Right kidney (tissue), 9 donors: ENCODE measurements at places on chromosomes 3 and 15.

DNA sequence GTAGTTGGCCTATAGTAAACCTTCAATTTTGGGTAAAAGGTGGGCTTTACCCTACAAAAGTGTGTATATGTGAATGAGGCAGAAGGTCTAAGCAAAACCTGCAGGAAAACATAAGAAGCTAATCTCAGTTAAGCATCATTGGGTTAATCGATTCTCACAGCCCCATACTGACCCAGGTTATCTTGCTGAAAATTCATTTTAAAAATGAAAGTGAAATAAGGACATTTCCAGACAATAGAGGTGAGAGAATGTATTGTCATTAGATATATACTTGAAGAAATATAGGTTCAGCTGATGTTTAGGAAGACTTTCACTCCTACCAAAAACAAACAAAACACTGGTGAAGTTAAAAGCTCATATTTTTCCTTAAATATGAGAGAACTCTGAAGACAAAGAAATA lies 85.6 kb downstream of the MCF2L2 start:
- no peak for DNase-seq

- DNase-seq, result no peak
These were observed 58.2 kb upstream of the DUT start for GRCh38 chr15:48273049-48273448.

DNA sequence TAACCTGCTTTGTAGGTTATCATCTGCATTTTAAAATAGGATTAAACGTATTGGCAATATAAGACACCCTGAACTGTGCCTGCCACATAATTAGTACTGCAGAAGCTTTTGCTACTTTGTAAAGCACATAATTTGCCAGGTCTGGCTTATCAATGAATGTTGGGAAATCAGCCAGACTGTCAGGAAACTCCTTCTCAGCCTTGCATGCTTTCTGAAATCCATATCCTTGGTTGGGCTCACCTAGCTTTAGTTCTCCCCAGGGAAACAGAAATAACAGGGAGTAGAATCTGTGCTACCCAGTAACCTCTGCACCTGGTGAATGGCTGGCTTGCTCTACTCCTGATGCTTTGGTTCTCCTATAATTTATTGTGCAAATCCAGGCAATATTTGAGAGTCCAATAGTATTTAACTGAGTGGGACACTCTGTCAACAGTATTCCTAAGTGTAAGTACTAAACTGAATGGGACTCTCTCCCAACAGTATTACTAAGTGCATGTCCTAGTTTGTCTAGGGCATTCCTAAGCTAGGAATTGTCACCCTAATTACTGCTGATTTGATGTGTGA lies 354.5 kb downstream of the WDR72 start:
- DNase-seq, result no peak

DNA sequence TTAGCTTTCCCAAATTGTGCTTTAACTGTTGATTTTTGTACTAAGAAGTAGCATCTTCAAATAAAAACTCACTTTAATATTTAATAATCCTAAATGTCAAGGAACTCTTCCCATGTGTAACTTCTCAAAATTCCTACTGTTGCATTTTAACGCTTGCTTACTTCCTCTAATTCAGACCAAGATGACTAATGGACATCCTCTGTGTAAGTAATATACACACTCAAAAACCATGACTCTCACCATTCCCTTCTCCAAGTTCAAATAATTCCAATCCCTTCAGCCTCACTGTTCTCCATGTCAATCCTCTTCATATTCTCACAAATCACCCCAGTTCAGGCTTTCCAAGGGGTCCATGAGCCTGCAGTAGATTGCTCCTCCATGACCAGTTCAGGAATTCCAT lies 13.0 kb downstream of the MRPL46 start:
- no peak for DNase-seq

GRCh38 chr3:180563406-180563805 lies 38.6 kb upstream of the TTC14 start:
- DNase-seq, result no peak

DNA sequence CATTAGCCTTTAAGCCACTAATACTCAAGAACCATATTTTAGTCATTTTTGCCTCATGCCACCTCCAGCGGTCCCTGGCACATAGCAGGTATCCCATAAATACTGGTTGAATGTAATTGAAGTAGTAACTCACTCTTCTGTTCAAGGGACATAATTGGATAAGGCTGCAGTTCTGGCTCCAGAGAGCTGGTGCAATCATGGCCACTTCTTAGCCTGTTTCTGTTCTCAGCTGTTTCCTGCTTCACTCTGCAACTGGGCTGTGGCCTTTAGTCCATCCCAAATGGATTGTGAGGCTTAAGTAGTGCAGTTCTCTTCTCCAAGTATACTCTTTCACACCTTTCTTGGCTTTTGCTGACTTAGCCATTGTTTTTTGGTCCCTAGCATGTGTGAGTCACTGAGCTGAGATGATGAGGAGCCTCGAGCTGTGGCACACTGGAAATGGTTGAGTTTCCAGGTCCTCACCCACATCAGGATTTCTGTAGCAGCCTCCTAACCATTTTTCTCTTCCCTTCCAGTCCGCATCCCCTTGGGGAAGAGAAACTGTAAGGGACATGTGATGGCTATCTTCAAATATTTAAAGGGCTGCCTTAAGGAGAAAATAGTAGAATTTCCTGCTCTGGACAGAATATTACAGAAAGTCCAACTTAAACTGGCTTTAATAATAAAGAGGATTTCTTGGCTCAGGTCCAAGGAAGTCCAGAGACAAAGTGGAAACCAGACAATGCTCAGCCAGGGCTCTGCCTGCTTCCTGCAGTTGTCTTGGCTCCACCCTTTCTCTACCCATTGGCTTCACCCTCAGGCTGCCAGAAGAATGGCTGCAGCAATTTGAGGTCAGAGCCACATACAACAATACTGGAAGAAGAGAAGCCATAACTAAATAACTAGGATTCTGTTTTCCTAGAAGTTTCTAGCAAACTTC lies 305.4 kb upstream of the ROPN1 start:
- DNase-seq, result no peak

DNA sequence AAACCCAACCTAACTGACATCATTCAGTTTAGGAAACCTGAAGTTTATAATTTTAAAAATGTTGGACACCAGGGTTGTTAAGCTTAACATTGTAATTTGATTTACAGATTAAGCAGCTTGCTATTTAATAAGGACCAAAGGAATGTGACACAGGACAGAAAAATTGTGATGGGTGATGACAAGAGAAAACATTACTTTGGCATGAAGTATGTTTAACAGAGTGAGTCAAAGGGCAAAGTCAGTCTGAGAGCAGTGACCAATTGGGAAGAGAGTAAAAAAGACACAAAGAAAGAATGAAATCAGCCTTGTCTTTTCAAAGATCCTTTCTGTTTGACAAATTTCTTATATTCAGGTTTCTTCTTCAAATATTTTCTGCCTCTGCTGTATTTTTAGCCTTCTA lies 1301.6 kb downstream of the SI start:
- no peak for DNase-seq

DNA sequence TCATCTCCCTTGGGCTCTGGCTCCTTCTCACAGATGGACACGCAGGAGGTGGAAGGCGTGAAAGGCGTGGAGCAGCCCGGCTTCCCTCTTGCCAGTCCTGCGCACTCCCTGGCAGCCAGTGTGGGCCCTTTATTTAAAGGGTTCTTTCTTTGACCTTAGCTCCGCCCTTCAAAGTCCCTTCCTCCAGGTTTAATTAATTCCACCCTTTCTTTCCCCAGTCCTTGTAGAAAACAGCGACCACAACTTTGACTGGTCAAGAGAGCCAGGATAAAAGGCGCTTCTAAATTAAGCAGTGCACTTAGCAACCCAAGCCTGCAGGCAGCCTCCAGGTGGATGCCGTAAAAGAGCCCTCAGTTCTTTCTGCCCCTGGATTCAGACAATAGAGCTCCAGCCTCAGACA lies at the start of gene HDC:
Gene HDC (minus strand): TSS at position 107 of the 400 bp plus-strand sequence. CDS start 103 bp downstream, at position 4.
- DNase-seq, result no peak

DNA sequence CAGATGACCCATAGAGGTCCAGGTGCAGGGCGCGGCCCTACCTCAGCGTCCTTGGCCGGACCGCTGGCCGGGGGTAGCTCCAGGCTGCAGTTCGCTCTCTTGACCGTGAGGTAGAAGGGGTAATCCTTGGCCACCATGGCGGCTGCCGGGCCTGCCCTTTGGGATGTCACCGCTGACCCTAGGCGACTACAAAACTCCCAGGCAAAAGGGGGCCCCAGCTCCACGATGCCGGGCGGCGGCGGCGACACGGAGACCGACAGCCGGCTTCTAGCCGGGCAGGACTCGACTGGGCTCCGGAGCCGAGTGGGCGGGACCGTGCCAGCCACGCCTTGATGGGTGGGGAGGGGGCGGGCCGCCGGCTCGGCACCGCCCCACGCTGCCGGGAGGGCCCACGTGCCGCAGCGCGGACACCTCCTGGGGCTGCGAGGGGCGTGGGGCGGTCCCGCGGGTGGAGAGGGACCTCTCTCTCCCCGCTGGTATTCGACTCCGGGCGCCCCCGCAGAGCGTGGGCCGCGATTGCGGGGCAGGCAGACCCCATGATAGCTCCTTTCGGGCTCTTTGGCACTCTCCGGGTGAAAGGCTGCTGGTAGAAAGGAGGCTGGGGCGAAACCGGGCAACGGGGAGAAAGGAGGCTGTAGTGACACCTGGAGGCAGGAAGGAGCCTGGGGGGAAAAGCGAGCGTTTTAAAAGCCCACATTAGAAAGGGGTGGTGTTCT lies at the start of gene ARHGEF3:
Gene ARHGEF3 (minus strand): TSS at position 288 of the 716 bp plus-strand sequence. CDS start 151 bp downstream, at position 137.
- DNase-seq, result peak; percentile 94

- no peak for DNase-seq
These were observed 27.3 kb downstream of the SLMAP start for GRCh38 chr3:57783186-57784088.
